Glomerular endothelial cell (primary cell): ENCODE measurements at places on chromosomes 2 and 18. TPM values are rescaled to one million over a fixed set of nuclear protein-coding genes. Genes with fewer than 3 reads are reported as not detected.

GRCh38 chr2:8541636-8542035 is 140.2 kb upstream of the ID2 start:
- no peak for DNase-seq

- DNase-seq = no peak
Observed at GRCh38 chr2:196758474-196759377, 40.8 kb downstream of the GTF3C3 start.

DNA sequence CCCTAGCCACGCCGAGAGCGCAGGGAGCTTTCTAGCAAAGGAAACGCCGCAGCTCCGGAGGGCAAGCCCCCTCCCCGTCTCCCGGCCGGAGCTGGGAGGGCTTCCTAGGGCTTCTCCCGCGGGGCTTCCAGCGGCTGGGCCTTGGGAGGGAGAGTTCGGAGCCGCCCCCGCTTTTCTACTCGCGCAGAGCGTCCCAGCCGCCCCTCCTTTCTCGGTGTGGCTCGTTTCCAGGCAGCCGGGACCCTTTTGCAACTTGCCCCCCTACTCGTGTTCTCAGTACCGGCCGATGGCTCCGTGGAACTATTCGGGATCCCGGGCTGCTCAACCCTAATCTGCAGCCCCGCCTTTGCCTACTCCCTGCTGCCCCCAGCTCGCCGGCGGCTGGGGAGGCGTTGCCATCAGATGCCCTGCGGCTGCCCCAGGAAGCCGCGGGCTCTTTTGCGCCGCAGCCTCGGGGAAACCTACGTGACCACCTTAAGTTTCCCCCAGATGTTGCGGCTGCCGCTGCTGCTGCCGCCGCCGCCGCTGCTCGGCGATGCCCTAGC is 1.5 kb upstream of the NR4A2 start:
- no peak for DNase-seq

DNA sequence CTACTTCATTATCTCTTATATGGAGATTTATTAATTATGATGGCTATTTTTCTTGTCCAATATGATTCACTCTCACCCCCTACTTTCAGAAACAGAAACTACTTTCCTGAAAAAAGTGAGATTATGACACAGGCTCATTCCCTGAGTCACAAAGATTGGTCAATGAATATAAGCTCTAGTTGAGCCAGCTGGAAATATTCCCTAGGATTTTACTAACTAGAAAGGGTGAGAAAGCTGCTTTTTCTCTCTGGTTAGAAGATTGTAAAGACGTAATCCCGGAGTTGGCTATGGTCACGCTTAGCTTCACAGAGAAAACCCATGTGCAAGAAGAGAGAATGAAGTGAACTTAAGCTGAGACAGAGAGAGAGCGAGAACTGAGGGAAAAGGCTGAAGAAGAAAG is 223.7 kb upstream of the SMAD7 start:
- DNase-seq = no peak

- no peak for DNase-seq
Observed at GRCh38 chr2:58127111-58127510, 80.5 kb downstream of the VRK2 start.

- DNase-seq = no peak
Observed at GRCh38 chr2:65819963-65820362, 387.6 kb upstream of the SPRED2 start.

DNA sequence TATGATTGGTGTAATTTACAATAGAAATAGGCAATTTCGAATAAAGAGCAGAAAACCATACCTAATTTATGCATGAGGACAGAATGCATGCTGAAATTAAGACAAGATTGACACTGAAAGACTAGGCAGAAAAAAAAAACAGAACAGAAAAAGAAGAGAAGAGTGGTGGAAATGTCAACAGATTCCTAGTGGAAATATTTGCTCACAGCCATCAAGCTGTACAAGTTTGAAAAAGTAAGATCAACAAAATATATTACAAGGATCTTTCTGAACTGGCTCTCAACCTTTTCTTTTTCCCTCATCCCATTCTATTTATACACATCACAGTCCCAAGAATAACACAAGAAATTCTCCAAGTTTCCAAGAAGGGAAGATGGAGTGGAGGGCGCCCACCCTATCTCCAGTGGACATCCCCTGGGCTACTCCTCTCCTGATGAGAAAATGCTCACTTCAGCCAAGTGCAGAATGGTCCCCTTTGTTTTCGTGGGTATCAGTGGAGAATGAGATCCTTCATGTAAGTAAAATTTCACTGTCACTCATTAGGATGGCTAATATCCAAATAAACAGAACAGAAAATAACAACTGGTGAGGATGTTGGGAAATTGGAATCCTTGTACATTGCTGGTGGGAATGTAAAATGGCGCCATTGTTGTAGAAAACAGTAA is 51.0 kb upstream of the ZNF532 start:
- no peak for DNase-seq

DNA sequence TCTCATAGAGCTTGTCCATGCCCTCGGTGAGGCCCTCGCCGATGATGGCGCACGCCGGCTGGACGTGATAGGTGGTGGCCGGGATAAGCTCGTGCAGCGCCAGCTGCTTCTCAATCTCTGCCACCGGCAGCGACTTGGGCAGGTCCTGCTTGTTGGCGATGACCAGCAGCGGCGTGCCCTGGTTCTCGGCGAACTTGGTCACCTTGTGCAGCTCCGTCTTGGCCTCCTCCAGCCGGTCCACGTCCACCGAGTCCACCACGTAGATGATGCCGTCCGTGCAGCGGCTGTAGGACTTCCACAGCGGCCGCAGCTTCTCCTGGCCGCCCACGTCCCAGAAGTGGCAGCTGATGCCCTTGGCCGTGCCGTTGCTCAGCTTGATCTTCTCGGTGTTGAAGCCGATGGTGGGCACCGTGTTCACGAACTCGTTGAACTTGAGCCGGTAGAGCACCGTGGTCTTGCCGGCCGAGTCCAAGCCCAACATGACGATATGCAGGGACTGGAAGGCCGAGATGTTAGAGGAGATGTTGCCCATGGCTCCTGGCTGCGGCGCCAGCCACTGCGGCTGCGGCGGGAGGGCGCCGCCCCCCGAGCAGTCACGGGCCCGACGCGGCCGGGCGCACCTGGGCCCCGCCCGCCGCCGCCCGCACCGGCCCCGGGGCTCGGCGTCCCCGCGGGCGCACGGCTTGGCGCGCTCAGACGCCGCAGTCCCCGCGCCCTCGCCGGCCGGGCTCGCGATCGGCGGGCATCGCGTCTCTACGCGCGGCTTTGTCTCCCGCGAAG is 636 bp downstream of the ARL4C start:
- DNase-seq = no peak

GRCh38 chr2:143909577-143910353 is 610.2 kb downstream of the ZEB2 start:
- no peak for DNase-seq

DNA sequence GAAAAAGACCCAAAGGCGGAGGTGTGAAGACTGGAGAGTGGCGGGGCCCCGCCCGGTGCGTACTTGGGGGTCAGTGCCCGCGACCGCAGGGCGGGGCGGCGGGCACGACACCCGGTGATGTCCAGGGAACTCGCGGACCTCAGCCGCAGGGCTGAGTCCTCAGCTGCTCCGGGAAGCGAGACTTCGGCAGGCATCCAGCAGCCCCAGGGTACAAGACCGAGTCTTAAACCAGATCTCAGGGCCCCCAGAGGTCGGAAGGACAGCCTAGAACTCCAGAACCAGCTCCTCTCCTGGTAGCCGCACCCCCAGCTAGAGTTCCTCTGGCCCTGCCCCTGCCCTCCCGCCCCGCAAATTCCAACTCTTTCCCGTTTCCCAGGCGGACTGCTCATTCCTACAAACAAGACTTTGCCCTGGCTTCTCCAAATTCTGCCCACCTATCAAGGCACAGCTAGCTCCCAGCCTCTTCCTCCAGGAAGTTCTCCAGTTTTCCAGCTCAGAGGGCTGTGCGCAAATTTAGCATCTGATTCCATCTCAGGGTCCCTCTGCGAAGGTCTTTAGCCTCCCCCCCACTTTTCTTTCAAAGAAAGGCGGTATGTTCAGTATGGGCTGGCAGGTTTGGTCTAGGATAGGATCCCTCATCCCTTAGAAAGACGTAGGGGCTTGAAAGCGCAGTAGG is 26.0 kb upstream of the NOTO start:
- DNase-seq = no peak

GRCh38 chr18:79608999-79609461 is 70.6 kb upstream of the CTDP1 start:
- DNase-seq = no peak

DNA sequence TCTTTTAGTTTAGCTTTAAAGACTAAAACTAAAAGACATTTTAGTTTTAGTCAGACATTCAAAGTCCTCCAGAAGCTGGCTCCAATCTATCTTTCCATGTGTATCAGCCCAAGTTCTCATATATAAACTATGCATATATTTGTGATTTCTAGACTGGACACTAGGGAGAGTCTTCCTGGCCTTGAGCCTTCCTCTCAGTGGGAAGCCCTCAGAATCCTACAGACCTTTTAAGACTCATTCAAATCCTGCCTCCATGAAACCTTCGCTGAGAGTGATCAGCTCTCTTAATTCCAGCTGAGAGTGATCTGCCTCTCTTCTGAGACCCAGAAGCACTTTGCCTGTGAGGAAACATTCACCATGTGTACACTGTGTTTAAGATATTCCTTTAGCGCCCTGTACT is 452.7 kb downstream of the TGIF1 start:
- no peak for DNase-seq

GRCh38 chr2:119888680-119889079 is 124.2 kb upstream of the EPB41L5 start:
- DNase-seq = no peak

DNA sequence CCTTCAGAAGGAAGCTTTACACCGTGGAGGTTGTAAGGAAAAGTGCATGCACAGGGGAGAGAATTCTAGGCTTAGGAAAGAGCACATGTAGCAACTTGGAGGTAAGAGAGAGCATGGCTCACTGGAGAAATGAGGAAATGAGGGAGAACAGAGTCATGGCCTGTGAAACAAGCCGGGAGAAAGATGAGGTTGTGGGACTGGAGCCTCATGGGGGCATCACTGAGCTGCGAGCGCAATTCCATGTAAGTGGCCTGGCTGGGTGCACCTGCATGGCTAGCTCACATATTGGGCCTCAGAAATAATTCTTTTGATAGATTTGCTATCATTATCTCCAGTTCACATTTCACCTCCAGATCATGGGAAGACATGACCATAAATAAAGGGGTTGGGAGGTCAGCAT is 785.5 kb upstream of the RAB6C start:
- no peak for DNase-seq

GRCh38 chr18:80244167-80244566 is 3.1 kb downstream of the PARD6G start:
- no peak for DNase-seq

DNA sequence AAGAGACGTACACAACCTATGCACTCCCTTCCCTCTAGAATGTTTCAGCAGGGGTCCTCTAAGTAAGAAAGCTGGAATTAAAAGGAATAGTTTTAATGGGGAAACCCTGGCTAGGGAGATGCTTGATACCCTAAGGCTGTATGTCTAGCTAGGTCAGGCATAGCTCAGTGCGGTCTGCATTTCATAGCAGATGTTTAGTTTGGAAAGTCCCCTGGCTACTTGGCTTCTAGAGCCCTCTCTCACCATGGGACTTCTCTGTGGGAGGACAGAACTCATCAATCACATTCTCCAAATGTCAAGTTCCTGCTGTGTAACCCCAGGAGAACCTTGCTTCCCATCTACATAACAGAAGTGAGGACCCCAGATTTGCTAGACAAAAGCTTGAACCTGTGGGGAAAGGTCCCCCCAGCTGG is 24.1 kb upstream of the ANXA4 start:
- no peak for DNase-seq

DNA sequence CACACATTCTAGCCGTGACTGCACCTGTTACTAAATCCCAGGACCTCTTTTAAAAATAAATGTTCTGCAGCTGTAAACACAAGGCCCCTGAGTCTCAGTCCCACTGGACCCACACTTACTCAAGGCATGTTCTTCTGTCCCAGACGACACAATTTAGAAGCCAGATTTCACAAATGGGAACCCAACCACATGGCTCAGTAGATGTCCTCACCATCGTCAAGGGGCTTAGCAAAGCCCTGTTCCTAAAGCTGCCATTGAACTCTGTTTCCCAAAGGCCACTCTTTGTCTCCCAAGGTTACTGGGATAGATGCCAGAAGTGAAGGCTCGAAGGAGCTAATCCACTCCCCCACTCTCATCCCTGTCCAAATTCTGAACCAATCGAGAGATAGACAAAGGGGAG is 301.0 kb downstream of the GALR1 start:
- no peak for DNase-seq

- no peak for DNase-seq
Observed at GRCh38 chr2:169579044-169579443, 5.1 kb upstream of the PPIG start.

- no peak for DNase-seq
Observed at GRCh38 chr2:12176623-12177454, 430.4 kb downstream of the LPIN1 start.

DNA sequence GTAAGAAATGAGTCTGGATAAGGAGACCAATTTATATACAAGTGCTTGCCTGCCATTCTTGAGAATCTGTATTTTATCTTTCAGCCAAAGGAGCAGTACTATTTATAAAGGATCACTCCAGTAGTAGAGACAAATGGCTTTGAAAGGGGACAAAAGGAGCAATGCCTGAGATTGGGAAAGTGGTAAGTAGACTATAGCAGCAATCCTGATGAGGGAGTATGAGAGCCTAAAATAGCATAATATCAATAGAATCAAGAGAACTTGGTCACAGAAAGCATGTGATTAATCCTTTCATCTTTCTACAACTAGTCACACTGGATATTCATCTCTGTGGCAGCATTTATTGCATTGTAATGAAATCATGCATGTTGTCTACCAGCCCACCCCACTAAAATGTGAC is 20.2 kb downstream of the NRXN1 start:
- no peak for DNase-seq

DNA sequence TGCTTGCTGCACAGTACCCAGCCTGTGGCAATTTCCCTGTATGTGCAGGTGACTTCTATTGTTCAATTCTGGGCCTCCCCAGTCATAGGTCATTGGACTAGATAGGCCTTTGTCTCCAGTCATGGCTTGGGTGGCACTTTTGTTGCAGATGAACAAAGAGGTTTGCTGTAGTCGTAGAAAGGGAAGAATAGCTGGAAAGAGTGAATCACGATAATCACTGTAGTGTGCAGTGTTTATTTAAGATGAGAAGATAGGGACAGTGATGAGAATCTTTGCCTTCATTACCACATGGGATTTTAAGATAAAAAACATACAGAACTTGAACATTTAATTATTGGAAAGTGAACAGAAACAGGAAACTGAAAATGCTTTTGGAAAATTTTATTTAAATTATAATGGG is 156.1 kb upstream of the CYRIA start:
- no peak for DNase-seq

The GALNT5 gene
- total RNA-seq = 0.48 and 2.6 TPM in 2 replicates

The NOSTRIN gene
- total RNA-seq = 20.1 and 21.3 TPM in 2 replicates

The TMEM247 gene
- not detected in 2 replicates for total RNA-seq

The LOXL3 gene
- total RNA-seq = 1.1 and 2.7 TPM in 2 replicates

The TANC1 gene
- 80.0 and 103 TPM in 2 replicates for total RNA-seq

The GATA6 gene
- 7.0 and 18.1 TPM in 2 replicates for total RNA-seq

The MLPH gene
- 22.0 and 27.2 TPM in 2 replicates for total RNA-seq

The RNF103 gene
- total RNA-seq = 24.3 and 29.1 TPM in 2 replicates

The RAB31 gene
- 19.4 and 32.8 TPM in 2 replicates for total RNA-seq

The RAB6C gene
- not detected in 2 replicates for total RNA-seq

The SERPINB7 gene
- 0.58 and 0.82 TPM in 2 replicates for total RNA-seq

The GNLY gene
- not detected in 2 replicates for total RNA-seq

The VWC2L gene
- total RNA-seq = not detected in 2 replicates

The PEX13 gene
- total RNA-seq = 23.2 and 31.8 TPM in 2 replicates

The SIX3 gene
- not detected in 2 replicates for total RNA-seq

The PLCL1 gene
- total RNA-seq = 5.0 and 5.3 TPM in 2 replicates
